T-helper 9 cell (primary cell): ENCODE measurements at places on chromosomes 7 and 10.

GRCh38 chr10:13722747-13723653, 136.2 kb downstream of the PRPF18 start:
- DNase-seq, result no peak

GRCh38 chr10:21523557-21524008, 1.9 kb downstream of the SKIDA1 start:
- no peak for DNase-seq

DNA sequence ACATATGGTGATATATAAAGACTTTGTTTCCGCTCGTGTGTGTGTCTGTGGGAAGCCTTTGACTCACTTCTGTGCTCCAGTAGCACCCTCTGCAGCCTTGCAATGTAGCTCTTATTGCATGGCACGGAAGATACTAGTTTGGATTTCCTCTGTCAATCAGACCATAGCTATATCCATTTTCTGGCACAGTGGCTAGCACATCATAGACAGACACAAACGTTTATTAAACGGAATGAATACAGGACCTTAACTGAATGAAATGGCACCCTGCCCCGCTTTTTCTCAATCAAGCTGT, 124.0 kb upstream of the PTPN20 start:
- no peak for DNase-seq

DNA sequence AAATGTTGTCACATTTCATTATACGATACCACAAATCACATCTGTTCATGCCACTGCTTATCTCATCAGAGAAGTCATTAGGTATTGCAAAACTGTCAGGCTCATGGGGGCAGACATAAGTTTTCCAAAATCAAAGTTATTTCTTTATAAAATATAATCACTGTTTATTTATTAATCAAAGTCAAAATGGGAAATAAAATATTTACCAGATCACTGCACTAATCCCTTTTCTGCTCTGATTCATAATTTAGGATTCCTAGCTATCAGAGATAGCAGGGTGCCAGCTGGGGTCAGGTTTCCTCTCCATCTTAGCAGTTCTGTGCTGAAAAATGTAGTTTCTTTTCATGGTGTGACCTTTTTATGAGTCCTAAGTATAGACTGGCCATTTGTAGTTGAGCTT, 117.7 kb upstream of the LANCL2 start:
- DNase-seq, result no peak

GRCh38 chr10:14781763-14782162, 7.1 kb upstream of the FAM107B start:
- DNase-seq, result no peak

DNA sequence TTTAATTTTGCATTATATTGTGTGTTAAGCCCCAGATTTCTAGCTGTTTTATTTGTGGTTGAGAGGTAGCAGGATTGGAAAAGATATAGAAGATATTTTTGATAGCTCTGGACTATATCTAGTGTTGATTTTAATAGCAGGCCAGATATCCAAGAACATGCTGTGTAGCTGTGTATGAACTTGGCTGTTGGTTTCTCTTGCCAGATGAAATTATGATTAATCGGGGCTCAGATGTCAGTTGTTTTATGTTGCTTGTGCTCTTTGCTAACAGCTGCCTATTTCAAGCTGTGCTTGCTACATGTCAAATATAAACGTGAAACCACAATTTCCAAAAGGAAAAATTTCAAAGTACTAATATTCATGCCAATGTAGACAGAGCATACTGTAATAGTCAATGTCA, 141.1 kb downstream of the GRM3 start:
- no peak for DNase-seq

DNA sequence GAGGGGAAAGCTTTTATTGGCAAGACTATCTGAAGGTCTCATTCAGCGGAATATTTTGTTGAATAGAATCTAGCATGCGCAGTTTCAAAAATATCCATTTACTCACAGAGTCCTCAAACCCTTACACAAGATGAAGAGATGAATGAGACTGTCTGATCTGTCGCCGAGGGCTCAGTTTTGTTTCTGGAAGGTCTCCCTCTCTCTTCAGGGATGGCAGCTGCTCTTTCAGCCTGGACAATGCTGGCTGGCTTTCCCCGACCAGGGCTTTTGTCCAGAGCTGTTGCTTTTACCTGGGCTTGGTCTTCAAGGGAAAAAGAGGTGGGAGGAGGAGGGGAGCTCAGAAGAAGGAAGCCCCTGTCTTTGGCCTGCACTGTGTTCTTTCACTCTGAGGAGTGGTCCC, 81.9 kb upstream of the BTBD16 start:
- no peak for DNase-seq

GRCh38 chr7:120402801-120403200, 129.8 kb downstream of the KCND2 start:
- DNase-seq, result no peak

- DNase-seq, result no peak
Observed at GRCh38 chr10:79127151-79127961, 58.6 kb downstream of the ZMIZ1 start.

GRCh38 chr7:19215412-19215811, 70.2 kb upstream of the FERD3L start:
- no peak for DNase-seq

DNA sequence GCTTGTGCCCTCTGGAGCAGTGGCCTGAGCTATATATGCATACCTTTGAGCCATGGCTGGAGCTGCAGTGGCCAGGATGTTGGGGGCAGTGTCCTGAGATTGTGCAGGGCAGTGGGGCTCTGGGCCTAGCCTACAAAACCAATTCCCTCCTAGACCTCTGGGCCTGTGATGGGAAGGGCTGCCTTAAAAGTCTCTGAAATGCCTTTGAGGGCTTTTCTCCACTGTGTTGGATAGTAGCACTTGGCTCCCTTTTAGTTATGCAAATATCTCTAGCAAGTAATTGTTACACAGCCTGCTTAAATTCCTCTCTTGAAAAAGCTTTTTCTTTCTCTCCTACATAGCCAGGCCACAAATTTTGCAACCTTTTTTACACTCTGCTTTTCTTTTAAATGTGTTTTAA, 426.4 kb downstream of the ACTR3B start:
- no peak for DNase-seq

DNA sequence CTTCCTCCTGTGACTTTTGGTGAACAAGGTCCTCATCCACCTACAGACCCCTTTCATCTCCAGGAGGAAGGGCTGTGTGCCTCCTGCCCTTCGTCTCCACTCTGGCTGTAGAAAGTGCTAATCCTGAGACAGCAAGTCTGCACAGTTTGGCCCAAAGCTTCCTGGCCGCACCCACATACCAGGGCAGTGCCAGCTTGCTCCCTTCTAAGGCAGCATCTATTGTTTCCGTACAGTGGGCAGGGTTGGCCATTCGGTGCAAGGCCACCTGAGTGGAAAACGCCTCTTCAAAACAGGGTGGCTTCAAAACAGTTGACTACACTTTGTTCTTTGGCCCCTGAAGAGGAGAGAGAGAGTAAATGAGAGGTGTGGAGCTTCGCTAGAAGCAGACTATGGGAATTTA, 134.1 kb upstream of the KLF14 start:
- no peak for DNase-seq

- no peak for DNase-seq
Observed at GRCh38 chr7:101234636-101235035, 3.0 kb downstream of the CLDN15 start.

DNA sequence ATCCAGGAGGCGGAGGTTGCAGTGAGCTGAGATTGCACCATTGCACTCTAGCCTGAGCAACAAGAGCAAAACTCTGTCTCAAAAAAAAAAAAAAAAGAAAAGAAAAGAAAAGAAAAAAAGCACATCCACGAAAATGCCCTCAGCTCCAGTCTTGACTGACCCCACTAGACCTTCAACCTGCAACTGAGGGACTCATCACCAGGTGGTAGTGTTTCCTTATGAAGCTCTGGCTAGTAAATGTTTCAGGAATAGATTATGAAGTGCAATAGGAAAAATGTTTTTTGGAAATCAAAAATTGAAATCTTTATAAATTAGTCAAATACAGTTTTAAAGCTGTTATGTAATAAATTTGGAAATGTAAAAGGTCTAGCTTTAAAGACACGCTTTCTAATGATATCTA, 22.4 kb downstream of the TLL2 start:
- no peak for DNase-seq

- DNase-seq, result no peak
Observed at GRCh38 chr7:151890355-151891004, 13.6 kb upstream of the PRKAG2 start.

GRCh38 chr7:6172224-6172909, 100.1 kb downstream of the CYTH3 start:
- no peak for DNase-seq

- no peak for DNase-seq
Observed at GRCh38 chr7:24129597-24129996, 154.4 kb upstream of the NPY start.

GRCh38 chr7:73823257-73823656, 7.5 kb upstream of the CLDN4 start:
- no peak for DNase-seq

DNA sequence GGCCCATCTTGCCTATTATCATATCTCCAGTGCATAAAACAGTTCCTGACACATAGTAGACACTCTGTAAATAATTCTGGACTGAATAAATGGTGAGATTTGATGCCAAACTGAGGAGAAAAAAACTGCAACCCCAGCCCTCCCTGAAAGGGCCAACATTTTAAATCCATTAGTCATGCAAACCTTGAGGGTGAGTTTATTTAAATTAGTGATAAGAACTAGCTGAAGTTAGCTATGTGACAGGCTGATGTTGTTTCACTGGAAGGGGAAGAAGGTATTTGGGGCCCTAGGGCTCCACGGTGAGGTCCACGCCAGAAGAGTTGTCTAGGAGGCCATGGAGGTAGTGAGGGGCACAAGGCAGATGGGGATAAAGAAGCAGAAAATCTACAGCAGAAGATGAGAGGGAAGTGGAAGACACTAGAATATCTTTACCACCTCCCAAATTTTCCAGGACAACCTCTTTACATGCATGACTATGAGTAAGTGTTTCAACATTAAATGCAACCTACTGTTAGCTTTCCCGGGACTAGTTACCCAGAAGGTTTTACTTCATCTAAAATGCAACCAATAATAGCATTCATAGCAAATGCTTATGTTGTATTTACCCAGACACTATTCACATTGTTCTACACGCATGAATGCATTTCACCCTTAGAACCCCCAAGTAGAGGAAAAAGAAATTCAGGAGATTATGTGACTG, 183.2 kb upstream of the LYZL1 start:
- DNase-seq, result no peak
